Body of pancreas (tissue), 4 donors: ENCODE measurements at places on chromosomes 5 and 9.

GRCh38 chr9:15509931-15510788, 610 bp downstream of the PSIP1 start:
- DNase-seq = no peak

- DNase-seq = no peak
Measured at GRCh38 chr5:155013526-155013925, at the start of gene KIF4B. KIF4B (plus strand) TSS chr5:155013755; CDS start chr5:155013860, 105 bp downstream.

- no peak for DNase-seq
Measured at GRCh38 chr5:160643616-160644240, 208.3 kb downstream of the ATP10B start.

DNA sequence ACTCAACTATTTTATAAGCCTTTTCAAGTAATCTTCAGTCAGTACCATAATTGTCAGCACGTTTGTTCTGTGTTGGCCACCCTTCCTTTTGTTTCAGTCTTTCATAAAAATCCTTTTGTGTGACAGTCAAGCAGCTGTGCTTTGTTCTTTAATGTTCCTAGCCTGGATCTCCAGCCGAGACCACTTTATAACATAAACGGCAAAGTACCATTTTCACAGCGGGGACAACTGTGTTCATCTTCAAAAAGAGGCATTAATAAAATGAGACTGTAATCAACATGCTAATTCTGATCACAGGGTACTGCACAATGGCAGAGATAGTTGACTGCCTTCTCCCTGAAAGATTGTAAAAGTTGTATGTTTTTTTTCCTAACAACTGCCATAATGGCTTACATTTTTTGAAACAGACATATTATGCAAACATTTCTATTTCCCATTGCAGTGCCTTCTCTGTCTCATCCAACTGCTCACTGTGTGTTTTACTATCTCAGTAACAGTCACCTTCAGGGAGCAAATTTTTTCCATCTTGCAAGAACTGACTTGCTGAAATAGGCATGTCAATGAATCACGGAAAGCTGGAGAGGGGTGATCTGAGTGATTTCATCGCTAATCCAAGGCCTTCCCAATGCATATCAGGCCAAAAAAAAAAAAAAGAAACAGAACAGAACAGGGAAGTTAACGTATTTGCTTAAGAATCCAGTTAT, 828.5 kb upstream of the DMAC1 start:
- no peak for DNase-seq

DNA sequence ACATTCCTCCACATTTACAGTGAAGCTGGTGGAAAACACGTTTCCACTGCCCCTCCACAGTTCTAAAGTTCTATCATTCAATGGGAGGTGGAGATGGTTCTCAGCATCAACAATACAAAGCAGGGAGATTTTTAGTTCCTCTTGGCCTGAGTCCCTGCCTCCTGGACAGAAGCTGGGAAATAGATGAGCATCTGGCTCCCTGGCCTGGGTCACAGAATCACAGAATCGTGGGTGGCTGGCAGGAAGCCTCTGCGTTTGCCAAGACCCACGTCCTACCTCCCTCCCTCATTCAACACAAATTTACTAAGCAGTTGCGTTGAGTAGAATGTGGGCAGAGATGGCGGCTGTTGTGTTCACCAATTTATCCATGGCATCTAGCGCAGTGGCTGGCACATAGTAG, 5.2 kb upstream of the PPARGC1B start:
- no peak for DNase-seq

DNA sequence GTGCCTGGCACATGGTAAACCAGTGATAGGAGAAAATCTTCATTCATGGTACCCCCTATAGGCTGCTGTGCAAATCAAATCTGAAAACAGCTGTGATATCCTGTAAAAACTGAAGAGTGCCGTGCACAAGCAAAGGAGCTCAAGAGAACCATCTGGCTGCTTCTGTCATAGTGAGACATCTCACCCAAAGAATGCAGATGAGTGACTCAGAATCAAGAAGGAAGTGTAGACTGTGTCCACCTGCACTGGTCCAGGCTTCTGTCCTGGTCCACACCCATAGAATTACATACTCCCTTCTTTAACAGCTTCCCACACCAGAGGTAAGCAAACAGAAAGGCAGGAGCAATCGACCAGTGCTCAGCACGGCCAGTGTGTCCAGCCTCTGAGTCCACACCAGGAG, 195.9 kb downstream of the ASTN2 start:
- no peak for DNase-seq

DNA sequence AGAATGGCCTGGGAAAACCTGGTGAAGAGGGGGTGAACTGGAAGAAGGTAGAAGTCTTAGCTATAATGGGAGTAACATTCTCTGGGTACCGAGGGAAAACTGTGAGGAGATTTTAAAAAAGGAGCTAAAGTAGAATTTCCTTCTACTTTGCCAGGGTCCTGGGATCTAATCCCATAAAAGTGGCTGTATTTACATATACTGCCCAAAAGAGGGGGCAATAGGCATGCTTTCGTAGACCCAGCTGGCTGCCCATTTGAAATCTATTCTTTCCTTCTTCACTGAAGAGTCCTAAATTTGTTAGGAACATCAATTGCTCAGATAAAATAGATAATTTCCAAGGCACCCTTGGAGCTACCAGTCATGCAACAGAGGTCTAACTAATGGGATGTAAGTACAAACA, 159.2 kb downstream of the CDC42SE2 start:
- no peak for DNase-seq

DNA sequence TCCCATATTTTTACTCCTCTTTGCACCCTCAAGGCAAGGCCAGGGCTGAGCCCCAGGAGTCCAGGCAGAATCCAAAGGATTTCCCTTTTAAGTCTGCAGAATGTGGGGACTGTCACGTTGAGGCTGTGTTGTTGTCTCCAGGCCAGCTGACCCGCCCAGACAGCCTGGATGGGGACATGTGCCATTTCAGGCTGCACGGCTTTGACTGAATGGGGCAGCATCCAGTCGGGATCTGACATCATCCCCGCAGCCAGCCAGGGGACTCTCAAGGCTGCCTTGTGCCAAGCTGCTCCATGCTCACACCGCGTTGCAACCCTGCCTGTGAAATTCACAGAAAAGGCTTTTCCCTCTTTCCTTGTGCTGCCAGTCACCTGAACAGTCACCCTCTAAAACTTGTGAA, 2.2 kb upstream of the ZNF366 start:
- DNase-seq = no peak

DNA sequence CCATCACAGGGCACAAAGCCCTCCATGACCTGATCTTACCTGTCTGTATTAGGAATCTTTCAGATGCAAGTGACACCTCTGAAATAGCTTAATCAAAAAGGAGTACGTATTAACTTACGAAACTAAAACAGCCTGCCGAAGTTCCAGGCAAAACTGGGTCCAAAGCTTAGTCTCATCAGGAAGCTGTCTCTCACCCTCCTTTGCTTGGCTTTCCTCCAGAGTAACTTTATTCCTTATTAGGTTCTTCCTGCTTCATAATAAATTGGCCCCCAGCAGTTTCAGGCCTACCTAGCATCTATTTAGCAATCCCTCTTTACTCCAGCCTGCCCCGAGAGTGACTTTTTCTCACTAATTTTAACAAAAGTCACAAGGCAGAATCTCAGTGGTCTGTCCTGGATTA, 58.4 kb upstream of the STK32A start:
- peak; percentile 26 for DNase-seq

GRCh38 chr5:100623719-100624118, 88.5 kb downstream of the FAM174A start:
- DNase-seq = no peak

GRCh38 chr5:32017692-32018367, 156.3 kb downstream of the GOLPH3 start:
- no peak for DNase-seq

GRCh38 chr5:8726383-8727036, 819.4 kb downstream of the SEMA5A start:
- DNase-seq = no peak

DNA sequence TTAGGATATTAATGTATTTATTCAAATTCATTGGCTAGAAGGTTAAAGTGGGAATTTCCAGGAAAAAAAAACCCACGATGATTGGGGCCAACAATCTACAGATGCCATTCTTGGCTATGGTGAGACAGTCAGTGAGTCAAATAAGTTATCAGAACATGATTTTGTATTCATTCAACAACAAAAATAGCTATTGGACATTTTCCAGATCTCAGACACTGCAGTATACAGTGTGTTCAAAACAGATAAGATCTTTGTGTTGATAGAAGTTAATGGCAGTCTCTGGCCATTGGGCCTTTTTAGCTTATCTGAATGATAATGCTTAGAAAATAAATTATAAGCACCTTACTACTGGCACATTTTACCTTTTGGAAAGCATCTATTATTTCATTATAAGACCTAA, 547.7 kb downstream of the MAT2B start:
- DNase-seq = no peak

DNA sequence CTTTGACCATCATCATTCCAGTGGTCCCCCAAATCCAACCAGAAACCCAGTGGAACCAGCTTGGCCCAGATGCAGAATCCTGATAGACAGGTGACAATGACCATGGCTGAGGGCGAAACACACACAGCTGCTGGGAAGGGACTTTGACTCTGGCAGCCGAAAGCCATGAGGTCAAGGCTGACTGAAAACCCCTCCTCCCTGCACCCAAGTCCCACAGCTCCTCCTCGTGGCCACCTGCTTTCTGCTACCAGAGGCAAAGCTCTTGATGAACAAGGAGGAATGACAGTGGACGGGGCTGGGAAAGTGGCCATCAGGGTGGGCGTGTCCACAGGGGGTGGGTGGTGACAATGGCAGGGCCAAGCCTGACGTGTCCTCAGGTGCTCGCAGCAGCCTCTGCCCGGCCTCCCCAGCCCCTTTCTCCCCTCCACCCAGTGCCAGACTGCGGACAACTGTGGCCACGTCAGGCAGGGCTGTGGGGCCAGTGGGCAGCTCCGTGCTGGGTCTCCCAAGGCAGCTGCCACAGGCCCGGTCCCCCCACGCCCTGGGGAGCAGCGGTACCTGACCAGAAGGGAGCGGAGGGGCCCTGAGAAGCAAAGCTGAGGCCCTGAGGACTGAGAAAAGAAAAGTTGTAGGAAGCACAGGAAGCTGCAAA, 30.8 kb upstream of the SARDH start:
- DNase-seq = peak; percentile 98

- peak; percentile 85 for DNase-seq
Measured at GRCh38 chr9:126781186-126782052, 23.4 kb upstream of the ZBTB43 start.

DNA sequence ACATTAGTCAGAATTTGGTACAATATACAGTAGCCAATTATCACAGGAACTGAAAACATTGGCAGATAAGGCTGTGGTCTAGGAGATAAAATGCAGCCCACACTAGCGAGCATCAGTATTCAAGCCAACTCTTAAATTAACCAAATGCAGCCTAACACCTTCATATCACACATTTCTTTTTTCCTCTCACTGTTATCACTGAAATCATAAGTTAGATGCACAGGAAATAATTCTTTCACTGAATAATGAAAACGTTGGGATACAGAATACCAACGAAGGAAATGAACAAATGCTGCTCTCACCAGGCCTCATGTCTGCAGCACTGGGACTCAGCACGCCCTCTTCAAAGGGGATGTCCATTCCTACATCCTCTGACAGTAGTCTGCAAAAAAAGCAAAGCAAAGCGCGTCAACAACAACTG, 109.1 kb upstream of the PCA3 start:
- DNase-seq = no peak

DNA sequence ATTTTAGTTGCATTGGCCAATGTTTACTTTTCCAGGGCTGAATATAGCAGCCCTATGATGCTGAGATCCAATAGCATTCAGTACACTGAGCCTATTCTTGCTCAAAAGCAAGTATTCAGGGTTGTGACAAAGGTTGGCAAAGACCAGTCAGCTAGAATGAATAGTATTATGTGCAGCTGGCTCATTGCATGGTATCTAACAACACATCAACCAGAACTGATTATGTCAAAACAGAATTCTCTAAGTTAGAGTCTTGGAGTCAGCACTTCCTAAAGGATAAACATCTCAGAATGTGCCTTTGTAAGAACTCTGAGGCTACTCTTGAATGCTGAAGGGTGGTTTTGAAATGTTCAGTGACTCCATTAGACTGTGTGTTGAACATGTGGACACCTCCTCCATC, 774.5 kb upstream of the RGMB start:
- no peak for DNase-seq

DNA sequence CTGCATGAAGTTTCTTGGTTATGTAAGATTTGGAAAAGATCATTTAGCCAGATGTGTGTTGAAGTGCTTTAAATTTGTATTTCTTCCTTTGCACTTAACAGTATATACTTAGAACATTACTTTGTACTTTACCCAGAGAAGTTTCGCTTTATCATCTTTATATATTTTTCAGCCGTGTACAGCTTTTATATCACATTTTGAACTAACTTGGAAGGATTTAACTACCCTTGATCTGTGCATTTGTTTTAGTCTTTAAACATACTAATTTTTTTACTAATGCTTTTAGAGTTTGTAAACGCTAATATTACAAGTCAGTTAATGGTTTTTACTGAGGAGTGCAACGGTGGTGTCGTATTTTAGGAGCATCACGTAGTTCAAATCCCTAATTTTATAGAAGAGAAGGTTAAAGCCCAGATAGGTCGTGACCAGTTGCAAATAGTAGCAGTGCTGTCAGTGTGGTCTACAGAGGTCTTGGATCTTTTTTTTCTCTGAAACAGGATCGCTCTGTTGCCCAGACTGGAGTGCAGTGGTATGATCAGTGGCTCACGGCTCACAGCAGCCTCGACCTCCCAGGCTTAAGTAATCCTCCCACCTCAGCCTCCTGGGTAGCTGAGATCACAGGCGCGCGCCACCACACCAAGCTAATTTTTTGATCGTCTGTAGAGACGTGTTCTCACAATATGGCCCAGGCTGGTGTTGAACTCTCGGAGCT, 2.0 kb downstream of the MATR3 start:
- no peak for DNase-seq

GRCh38 chr5:91495699-91496098, 112.6 kb upstream of the ARRDC3 start:
- DNase-seq = no peak

- no peak for DNase-seq
Measured at GRCh38 chr5:120083851-120084542, 380.1 kb upstream of the PRR16 start.

DNA sequence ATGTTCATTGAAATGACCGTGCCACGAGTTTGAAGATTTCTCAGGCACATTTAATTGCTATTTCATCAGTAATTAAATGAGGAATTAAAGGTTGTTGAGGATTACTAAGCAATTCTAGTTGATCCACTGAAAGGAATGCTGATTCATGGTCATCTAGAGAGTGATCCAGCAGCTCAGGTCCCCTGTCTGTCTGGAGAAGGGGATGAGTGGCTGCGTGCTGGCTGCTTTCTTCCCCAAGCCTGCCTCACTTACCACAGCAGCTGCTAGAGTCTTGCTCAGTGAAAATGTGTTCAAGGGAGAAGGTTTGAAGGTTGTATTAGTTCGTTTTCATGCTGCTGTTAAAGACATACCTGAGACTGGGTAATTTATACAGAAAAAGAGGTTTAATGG, 7.8 kb upstream of the TGFBI start:
- DNase-seq = no peak
